MG63 (cell line): ENCODE measurements at places on chromosomes 5 and 9. TPM values are rescaled to one million over a fixed set of nuclear protein-coding genes. Genes with fewer than 3 reads are reported as not detected.

IDNK gene
- 1.2 and 4.6 TPM in 2 replicates for total RNA-seq

PNPLA7 gene
- total RNA-seq: not detected in 2 replicates

LCP2 gene
- not detected in 2 replicates for total RNA-seq

TICAM2 gene
- total RNA-seq: 1.2 and 6.3 TPM in 2 replicates

PCDHB11 gene
- total RNA-seq: 1.0 TPM in 1 of 2 replicates, not detected in the other

IL13 gene
- total RNA-seq: not detected in 2 replicates

FAM221B gene
- total RNA-seq: not detected in 2 replicates

HNRNPAB gene
- 250 and 316 TPM in 2 replicates for total RNA-seq

VCAN gene
- 26.6 and 36.9 TPM in 2 replicates for total RNA-seq

IGIP gene
- 1.4 TPM in 2 replicates for total RNA-seq

CTSV gene
- 1.9 and 4.0 TPM in 2 replicates for total RNA-seq

BTNL9 gene
- total RNA-seq: 0.76 and 0.99 TPM in 2 replicates

BARHL1 gene
- not detected in 2 replicates for total RNA-seq

TMEM252 gene
- total RNA-seq: not detected in 2 replicates

C5orf52 gene
- not detected in 2 replicates for total RNA-seq

TRIM36 gene
- 0.10 TPM in 1 of 2 replicates, not detected in the other for total RNA-seq

DOK3 gene
- total RNA-seq: 0.92 TPM in 1 of 2 replicates, not detected in the other

GLDC gene
- total RNA-seq: 0.82 and 3.2 TPM in 2 replicates
